A172 (cell line): ENCODE measurements at places on chromosomes 11 and 22. TPM values are rescaled to one million over a fixed set of nuclear protein-coding genes. Genes with fewer than 3 reads are reported as not detected.

DNA sequence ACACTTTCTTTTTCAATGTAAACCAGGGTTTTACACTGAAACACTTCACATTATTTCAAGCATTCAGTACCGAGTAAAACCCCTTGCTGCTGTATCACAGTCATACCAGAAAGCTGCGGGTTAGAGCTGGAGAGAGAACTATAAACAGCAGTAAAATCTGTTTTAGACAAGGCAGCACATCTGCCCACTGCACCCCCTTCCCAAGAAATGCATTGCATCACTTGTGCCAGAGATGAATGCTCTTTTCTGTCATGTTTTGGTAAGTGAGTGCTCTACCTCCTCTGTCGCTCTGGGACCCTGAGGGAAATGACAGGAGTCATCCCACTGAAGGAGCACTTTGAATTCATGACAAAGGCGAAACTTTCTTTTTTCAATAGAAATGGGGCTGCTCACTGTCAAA lies 107.2 kb downstream of the MAML2 start:
- no peak for DNase-seq

GRCh38 chr22:39777716-39778454 lies 115.7 kb downstream of the ENTHD1 start:
- no peak for DNase-seq

DNA sequence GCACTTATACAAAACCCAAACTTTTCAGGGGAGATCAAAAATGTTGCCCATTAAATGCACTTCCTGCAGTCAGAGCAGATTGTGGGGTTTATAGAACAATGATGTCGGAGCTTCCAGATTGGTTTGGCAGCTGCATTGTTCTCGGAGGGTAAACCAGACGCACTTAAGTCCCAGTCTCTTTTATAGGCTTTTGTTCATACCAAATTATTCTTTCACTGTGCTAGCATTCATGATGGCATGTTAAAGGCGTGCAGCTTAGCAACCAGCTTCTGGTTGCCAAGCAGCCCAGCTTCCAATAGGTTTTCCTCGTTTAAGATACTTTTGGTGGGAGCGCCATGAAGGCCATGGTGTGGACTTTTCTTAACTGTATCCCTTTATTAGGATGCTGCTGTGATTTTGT lies 40.9 kb downstream of the ZC3H12C start:
- no peak for DNase-seq

GRCh38 chr11:121520243-121521144 lies 67.7 kb upstream of the SORL1-AS1 start:
- DNase-seq: no peak

DNA sequence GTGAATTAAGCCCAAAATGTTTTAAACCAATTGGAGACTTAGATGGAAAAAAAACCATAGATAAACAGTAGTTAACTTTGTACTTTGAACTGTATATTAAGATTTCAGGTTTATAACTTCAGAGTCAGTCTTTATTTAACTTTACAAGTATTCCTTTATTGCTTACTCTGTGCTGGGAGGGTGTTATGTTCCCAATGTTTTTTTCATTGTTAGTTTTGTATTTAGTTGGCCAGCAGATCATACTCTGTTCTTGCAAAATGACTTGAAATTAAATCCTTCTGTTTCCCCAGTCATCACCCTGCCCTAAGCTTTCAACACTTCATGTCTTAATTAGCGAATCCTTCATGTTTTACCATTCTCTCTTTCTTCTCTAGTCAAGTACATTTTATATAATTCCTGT lies 25.3 kb downstream of the SIK2 start:
- DNase-seq: no peak

DNA sequence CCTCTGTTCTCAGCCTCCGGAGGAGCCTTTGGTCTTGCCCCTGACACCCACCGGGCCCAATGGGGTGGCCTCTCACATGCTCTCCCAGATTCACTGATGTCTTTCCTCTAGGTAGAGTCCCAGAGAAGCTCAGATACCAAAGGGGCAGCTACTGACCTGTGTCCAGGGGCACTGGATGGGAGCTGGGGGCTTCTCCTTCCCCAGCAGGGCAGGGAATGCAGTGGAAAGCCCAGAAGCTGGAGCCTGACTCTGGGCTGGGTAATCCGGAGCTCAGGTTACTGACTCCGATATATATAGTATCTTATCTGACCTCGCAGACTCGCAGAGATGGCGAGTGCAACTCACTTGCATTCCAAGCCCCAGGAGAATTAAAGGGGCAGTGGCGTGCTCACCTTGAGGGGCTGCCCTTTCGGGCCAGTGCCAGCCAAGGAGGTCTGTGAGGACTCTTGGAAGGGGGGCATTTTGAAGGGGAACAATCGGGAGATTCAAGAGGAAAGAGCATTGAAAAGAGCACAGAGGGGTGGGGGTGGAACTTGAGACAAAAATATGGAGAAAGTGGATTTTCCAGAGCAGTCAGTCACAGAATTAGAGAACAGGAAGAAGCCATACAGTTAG lies 2.5 kb downstream of the USP2 start:
- no peak for DNase-seq

DNA sequence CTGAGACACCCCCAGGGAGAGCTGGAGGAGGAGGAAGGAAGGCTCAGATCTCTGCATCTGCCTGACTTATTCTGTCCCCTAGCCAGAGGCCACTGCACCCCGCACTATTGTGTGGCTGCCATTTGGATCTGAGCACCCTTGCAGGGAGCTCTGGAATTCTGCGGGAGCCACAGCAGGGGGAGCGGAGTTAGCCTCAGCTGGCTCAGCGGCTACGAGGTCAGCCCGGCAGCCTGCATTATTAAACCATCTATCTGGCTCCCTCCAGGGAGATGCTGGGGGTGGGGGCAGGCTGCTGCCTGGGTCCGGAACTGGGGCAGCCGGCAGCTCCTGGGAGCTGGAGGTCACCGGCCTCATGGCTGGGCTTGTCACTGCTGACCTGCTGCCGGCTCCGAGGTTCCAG lies 6.5 kb upstream of the ELFN2 start:
- DNase-seq: no peak

DNA sequence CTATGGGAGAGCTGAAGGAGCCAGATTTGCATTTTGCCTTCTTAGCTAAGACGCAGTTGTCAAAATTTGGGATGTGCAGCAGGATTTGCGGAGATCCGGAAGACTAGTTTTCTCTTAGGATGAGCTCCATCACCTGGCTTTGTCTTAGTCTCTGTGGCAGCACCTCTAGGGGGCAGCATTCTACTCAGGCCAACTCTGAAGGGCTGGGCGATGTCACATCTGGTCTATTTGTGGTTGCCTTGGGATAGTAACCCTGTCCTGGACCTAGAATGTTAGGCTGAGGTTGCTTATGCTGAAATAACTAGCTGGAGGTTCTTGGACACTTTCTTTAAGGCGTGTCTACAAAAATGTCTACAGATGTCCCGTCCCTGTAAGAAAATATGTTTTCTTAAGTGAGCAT lies 116.2 kb downstream of the FAT3 start:
- DNase-seq: peak; percentile 5

DNA sequence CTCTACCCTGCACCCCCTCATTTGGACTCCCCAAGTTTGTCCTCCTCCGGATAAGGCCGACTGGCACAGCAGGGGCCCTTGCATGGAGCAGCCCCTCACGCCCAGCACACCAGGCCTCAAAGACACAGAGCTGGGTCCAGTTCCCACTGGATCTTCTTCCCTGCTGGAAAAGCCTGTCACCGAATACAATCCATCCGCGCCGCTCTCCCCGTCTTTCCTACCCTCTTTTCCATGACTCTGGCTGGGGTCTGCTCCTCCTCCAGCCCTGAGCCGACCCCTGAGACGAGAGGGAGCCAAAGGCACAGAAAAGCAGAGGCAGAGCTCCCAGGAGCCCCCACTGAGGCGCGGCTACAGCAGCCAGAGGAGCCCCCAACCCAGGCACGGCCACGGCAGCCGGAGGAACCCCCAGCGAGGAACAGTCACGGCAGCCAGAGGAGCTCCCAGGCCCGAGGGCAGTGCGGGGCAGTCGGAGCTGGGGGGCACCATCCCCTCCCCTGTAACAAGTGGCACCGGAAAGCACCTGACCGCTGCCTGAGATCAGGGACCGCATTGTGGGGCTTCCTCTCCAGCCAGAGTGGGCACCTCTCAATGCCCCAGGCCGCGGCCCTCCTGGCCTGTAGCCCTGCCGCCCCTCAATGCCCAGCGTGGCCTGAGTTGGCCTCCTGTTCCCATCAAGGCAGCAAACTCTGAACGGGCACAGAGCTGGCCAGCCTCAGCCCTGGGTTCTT lies 12.0 kb downstream of the ALG12 start:
- no peak for DNase-seq

DNA sequence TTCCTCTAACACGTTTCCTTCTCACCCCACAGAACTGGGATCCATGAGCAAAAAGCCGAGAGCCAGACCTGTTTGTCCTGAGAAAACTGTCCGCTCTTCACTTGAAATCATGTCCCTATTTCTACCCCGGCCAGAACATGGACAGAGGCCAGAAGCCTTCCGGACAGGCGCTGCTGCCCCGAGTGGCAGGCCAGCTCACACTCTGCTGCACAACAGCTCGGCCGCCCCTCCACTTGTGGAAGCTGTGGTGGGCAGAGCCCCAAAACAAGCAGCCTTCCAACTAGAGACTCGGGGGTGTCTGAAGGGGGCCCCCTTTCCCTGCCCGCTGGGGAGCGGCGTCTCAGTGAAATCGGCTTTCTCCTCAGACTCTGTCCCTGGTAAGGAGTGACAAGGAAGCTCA lies 24.0 kb downstream of the CD5 start:
- DNase-seq: no peak

GRCh38 chr11:94972700-94973098 lies 657 bp downstream of the CWC15 start:
- no peak for DNase-seq

DNA sequence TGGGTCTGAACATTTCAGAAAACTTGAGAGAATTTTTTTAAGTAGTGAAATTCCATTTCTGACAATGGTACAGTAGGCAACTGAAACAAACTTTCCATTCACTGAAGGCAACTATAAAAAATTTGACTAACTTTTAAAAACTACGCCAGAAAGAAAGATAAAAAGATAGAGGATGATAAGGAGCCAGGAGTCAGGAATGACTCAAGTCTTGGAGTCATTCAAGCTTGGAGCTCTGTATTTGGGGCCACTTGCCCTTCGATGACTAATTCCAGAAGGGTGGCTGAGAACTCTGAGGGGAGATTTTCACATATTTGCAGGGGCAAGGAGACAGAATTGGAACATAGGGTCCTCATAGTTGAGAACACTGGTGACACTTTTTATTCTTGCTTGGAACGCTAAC lies 1083.2 kb upstream of the CNTN5 start:
- DNase-seq: peak; percentile 44

- DNase-seq: no peak
Measured at GRCh38 chr11:82174610-82175009, 559.1 kb downstream of the FAM181B start.

- DNase-seq: no peak
Measured at GRCh38 chr11:95338430-95338991, 107.5 kb upstream of the SESN3 start.

- peak; percentile 12 for DNase-seq
Measured at GRCh38 chr11:124069429-124070401, 28.6 kb upstream of the OR10G7 start.

GRCh38 chr11:898540-899190 lies 11.9 kb downstream of the CHID1 start:
- peak; percentile 56 for DNase-seq

DNA sequence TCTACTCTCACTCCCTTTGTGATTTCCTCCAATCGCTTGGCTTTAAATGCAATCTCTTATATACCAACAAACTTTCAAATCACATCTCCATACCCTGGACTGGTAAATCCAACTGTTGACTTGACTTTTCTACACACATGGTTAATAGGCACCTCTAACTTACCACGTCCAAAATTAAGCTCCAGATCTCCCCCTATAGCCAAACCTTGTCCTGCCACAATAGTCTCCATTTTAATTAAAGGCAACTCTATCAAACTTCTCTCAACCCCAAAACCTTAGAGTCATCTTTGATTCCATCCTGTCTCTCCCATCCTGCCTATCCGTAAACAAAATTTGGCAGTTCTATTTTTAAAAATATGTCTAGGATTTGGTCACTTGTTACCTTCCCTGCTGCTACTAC lies 141.8 kb upstream of the DDI1 start:
- no peak for DNase-seq

DNA sequence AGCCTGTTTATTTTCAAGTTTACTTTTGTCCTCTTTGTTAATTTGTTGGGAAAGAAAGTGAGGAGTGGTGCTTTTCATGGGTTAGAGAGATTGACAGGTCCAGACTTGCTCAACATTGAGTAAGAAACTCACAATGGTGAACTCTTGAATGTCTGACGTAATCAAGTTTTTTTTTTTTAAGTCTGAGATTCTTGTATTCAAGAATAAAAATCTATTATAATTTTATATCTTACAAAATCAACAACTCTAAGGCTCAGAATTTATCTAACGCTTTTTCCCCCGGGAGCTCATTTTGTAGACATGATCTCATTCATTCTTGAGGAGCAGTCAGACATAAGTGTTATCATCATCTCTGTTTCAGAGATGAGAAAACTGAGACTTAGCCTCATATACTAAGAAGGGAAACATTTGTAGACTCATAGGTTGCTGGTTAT lies 39.1 kb upstream of the SPTBN2 start:
- no peak for DNase-seq

- no peak for DNase-seq
Measured at GRCh38 chr11:57378186-57378585, 2.8 kb downstream of the PRG3 start.

DNA sequence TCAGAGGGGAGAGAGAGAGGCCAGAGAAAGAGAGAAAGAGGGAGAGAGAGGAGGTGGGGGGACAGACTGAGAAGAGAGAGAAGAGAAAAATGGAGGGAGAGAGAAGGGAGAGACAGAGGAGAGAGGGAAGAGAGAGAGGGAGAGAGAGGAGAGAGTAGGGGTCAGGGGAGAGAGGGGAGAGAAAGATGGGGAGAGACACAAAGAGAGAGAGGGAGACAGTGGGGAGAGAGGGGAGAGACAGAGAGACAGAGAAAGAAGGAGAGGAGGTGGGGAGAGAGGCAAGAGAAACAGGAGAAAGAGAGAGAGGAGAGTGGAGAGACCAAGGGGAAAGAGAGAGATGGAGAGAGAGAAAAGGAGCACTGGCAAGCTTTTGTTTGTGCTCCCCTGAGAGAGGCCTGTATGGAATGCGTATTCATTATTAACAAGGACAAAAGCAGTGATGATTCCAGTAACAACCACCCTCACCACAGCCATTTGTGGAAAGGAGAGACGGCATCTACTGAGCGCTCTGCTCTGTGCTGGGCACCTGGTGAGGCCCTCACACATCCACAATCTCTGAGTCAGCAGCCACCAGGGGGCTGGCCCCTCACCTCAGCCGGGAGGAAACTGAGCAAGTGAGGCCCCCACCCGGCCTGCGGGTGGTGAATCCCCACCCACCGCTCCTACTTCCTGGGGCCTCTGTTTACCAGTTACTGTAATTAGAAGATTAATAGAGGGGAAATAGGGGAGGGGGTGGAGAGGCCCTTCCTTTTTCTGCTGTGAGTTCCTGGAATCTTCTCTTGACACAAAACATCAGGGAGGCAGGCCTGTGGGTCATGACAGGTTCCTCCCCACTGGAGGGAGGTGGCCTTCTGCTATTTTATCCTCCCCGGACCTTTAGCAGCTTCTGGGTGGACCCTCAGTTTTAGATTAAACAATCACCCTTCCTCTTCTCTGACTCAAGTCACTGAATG lies 14.6 kb upstream of the MIAT start:
- no peak for DNase-seq

Gene GRAP2
- total RNA-seq: not detected in 2 replicates

Gene CDC42EP2
- 1.7 and 5.3 TPM in 2 replicates for total RNA-seq

Gene BTBD18
- total RNA-seq: not detected in 2 replicates

Gene FGF4
- not detected in 2 replicates for total RNA-seq

Gene ACTN3
- total RNA-seq: 11.2 TPM in 1 of 2 replicates, not detected in the other

Gene NXPE1
- 0.05 TPM in 1 of 2 replicates, not detected in the other for total RNA-seq
